ENCODE measurements at places on chromosomes 4 and X. TPM values are rescaled to one million over a fixed set of nuclear protein-coding genes. Genes with fewer than 3 reads are reported as not detected.
A peak's percentile ranks its signal among the peaks of the same experiment; 100 is the strongest.

GRCh38 chr4:77170926-77171325, 13.9 kb downstream of the CCNG2 start:
- no peaks in the 10 kb centered on the region for H3K36me3 ChIP-seq
- DNase-seq = no peak
- no peak overlapping the region for H3K4me3 ChIP-seq
- H3K27me3 ChIP-seq = no peaks in the 10 kb centered on the region
- H3K4me1 ChIP-seq = no peaks in the 10 kb centered on the region

DNA sequence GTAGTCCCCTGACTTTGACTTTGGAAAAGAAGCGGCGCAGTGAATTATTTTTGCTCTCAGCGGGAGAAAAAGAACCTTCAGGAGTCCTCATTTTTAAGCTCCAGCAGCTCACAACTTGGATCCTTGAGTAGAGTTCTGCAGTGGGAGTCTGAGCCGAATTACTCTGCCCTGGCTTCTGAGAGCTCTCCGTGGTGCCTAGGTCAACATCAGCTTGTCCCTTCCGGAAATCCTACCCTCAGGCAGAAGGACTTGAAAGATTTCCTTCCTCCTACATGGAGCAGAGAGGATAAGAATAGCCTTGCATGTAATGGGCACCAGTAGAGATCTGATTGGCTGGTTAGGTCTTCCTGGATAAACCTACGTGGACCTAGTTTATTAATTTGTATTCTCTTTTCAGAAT, 549.7 kb upstream of the TENM3 start:
- H3K27ac ChIP-seq = no peak overlapping the region
- no peaks in the 10 kb centered on the region for H3K36me3 ChIP-seq
- no peak overlapping the region for H3K4me3 ChIP-seq
- H3K27me3 ChIP-seq = no peaks in the 10 kb centered on the region
- no peak for DNase-seq

GRCh38 chr4:21976166-21976565, 27.6 kb upstream of the KCNIP4 start:
- H3K27ac ChIP-seq = no peak overlapping the region
- H3K4me3 ChIP-seq = no peak overlapping the region
- H3K36me3 ChIP-seq = no peaks in the 10 kb centered on the region
- no peaks in the 10 kb centered on the region for H3K27me3 ChIP-seq
- no peaks in the 10 kb centered on the region for H3K4me1 ChIP-seq

DNA sequence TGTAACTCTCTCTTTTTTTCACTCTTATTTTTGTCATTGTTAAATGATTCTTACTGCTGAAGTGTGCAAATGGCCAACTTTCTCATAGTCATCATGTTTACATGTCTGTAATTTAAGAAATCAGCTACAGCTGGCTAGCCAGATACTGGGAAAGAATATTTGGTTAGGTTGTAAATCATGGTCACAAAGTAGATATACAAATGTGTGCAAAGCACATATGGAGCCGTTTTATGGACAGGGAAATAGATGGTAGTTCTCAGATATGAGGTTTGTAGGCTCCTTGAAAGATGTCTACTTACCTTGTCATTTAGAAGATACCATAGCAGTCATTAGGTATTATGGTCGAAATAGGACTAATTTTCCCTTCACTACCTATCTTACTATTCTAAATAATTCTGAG, 430.4 kb downstream of the ADGRL3 start:
- DNase-seq = no peak
- H3K27me3 ChIP-seq = no peaks in the 10 kb centered on the region
- no peaks in the 10 kb centered on the region for H3K36me3 ChIP-seq
- no peak overlapping the region for H3K27ac ChIP-seq
- no peak overlapping the region for H3K4me3 ChIP-seq

DNA sequence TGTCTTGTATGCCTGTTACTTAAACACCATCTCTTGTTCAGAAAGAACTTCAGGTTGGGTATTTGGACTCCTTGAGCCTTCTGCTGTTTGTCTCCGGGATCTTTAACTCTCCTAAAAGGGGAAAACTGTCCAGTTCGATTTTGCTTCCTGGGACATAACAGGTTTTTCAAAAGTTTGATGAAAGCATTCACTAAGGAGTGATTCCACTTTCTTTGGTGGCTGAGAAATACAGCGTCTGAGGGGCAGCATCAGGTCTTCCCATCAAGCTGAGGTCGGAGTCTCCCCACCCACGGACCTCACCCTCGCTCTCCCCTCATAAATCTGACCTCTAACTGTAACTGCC, 1.4 kb downstream of the AFAP1 start:
- H3K36me3 ChIP-seq = no peaks in the 10 kb centered on the region
- no peak for DNase-seq
- no peaks in the 10 kb centered on the region for H3K27me3 ChIP-seq
- peak overlapping the region; percentile 90 for H3K27ac ChIP-seq

MID1IP1 gene
- 15.2 TPM for total RNA-seq

GRCh38 chr4:185775792-185776555, 36.0 kb downstream of the SORBS2 start:
- no peaks in the 10 kb centered on the region for H3K36me3 ChIP-seq
- peaks cover 88% of the 10 kb centered on the region for H3K4me1 ChIP-seq
- peak overlapping the region; percentile 77 for H3K27ac ChIP-seq
- DNase-seq = no peak
- H3K27me3 ChIP-seq = no peaks in the 10 kb centered on the region

DNA sequence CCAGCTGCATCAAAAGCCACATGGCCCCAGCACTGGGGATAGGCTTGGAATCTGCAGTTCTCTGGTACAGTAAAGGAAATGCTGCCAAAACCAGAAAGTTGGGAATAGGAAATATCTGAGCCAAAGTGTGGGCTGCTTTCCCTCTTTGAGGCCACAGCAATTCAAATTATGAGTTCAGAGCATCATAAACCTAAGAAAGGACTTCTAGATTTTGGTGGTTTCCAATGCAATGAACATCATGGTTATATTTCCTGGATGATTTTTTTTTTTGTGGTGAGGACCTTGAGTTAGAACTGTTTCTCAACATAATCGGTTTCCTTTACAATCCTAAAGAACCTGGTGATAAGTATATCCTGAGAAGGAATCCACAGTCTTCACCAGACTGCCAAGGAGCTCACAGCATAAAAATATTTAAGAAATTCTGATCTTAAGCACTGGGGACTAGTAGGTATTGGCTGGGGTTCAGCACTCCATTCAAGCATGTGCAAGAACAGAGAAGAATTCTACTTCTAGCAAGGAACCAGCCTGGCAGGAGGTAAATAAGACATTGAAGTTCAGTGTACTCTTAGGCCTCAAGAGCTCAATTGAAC, 29.8 kb upstream of the ARHGAP24 start:
- peak overlapping the region; percentile 43 for H3K27ac ChIP-seq
- H3K4me1 ChIP-seq = peaks cover 3% of the 10 kb centered on the region
- no peaks in the 10 kb centered on the region for H3K36me3 ChIP-seq
- H3K27me3 ChIP-seq = no peaks in the 10 kb centered on the region

FGFRL1 gene
- 22.0 TPM for total RNA-seq

DNA sequence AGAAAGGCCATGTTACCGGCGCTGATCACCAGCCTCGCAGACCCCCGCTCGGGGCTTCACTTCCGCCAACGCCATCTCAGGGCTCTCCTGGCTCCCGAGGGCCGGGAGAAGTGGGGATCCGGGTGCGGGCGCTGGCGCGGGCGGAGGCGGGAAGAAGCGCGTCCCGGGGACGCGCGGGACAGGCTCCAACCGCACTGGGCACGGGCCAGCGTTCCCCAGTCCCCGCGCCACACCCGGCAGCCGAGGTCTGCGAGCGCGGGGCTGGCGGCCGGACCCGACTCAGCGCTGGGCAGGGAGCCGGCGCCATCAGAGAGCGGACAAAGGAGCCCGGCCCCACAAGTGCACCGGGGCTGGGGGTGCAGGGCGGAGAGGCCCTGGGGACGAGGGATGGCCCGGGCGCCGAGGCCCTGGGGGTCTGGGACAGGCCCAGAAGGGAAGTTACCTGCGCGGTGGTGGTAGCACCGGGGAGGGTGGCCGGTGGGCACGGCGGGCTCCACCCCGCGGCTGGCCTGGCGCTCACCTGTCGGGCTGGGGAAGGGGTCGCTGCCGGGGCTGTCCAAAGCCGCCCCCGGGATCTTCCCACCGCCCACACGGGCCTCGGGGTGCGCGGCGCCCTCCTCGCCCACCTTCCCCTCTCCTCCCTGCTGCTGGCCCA, 449 bp downstream of the CTPS2 start:
- no peaks in the 10 kb centered on the region for H3K36me3 ChIP-seq
- peak; percentile 23 for DNase-seq
- peak overlapping the region; percentile 86 for H3K4me3 ChIP-seq
- H3K27ac ChIP-seq = peak overlapping the region; percentile 69
- H3K4me1 ChIP-seq = peaks cover 5% of the 10 kb centered on the region

All from heart right ventricle (tissue), 16 donors.